Posterior vena cava (tissue), 2 donors: ENCODE measurements at places on chromosomes 16 and 17. TPM values are rescaled to one million over a fixed set of nuclear protein-coding genes. Genes with fewer than 3 reads are reported as not detected.

- peak; percentile 93 for DNase-seq
Measured at GRCh38 chr17:50507871-50508572, at the start of gene MYCBPAP. MYCBPAP (plus strand) TSS chr17:50508439; CDS start chr17:50508675, 236 bp downstream.

Gene ZNF174
- 7.1 TPM for total RNA-seq

Gene CCL16
- not detected for total RNA-seq

Gene GRAPL
- 5.3 TPM for total RNA-seq

GRCh38 chr17:13001991-13002615, 15.7 kb downstream of the ELAC2 start:
- DNase-seq, result no peak

Gene KREMEN2
- total RNA-seq, result not detected

DNA sequence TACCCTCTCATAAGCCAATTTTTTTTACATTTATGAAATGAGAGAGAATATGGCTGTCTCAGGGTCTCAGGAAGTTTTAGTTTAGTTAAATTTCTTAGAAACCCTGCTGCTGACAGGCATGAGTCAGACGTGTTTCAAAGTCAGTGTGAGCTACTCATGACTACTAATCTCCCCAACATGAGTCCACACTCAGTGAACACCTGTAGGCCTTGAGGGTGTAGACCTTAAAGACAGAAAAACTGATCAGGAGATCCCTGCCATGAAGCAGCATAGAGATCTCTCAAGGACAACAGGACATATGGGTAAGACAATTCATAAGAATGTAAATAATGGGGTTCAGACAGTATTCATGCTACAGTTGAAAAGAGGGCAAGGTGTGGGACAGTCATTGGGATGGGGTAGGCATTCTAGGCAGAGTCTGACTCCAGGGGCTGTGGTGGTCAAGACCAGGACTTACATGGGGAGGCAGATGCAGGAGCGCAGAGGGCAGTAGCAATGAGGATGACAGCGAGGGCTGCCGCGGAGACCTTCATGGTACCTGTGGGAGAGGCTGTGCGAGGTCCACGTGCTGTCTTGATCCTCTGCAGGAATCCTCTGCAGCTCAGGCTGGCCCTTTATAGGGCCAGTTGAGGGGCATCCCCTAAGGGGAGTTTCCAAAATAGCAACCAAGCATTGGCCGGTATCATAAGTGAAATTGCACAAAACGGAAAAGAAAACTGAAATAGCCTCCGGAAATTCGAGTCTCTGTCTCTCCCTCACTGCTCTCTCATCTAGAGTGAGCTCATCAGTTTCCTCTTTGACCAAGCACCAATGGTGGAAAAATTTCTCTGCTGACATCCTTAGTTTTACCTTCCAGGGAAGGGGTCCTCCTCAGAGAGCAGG, at the start of gene CCL5:
CCL5 (minus strand) TSS at position 588 of the 882 bp plus-strand sequence.
- no peak for DNase-seq

DNA sequence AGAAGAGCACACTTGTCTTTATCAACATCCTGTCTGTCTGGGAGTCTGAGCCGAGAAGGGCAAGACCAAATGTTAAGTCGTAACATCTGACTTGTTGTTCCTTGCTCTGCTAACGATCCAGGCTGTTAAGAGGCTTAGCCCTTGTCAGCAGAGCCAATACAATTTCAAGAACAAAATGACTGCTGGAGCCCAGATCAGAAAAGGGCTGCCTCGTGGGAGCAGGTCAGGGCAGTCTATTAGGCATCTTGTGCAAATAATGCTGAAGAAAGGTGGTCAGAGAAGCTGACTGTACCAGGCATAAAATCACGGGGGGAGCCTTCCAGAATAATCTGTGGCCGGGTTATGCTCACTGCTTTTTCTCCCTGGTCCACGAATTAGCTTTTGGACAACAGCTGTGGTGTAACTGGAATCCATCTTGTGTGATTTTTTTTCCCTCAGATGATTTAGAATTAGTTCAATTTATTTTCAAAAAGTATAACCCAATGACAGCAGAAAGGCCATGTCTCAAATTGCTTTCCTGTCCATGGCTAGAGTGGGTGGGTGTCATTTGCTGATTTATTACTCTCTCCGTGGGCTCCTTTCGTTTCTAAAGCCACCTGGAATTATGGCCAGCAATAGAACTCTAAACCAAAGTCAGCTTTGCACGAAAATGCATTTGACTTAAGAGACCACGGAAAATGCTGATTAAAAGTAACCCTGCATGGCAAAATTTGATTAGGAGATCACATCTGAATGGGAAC, 221.1 kb upstream of the HSBP1 start:
- DNase-seq, result no peak

Gene BAIAP3
- total RNA-seq, result 0.24 TPM

DNA sequence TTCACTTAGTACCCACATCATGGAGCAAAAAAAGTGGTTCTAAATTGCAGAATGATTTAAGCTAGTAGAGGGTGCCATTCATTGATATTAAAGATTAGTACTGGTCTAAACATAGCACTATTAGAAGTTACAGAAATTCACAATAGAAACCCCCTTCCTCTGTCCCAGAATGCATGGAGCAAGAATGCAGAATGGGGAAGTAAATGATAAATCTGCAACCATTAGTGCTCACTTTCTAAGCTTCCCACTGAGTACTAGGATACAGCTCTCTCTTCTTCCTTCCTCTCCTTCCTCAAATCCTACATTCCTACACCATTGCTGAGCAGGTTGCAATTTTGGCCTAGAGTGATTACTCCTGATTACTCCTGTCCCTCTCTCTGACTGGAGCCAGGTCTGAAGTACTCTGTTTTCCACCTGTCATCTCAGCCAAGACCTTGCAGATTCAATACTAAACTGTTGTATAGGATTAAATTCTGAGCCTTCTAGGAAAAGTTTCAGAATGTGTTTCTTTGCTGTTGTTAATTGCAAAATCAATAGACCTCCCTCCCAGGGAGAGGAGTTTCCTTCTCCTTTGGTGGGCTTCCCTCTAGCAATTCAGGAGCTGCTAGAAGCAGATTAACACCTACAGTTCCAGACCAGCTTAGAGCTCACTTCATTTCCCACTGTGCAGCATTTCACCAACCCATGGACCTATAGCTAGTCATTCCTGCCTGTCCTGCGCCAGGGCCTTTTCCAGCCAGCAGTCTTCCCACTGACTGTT, 165.5 kb upstream of the TBX2 start:
- DNase-seq, result no peak

GRCh38 chr17:43790311-43790940, 10.2 kb downstream of the CFAP97D1 start:
- DNase-seq, result no peak

GRCh38 chr17:36136036-36136435, 32.4 kb downstream of the CCL4 start:
- no peak for DNase-seq

Gene TAC4
- total RNA-seq, result not detected

Gene CD300LB
- total RNA-seq, result 0.62 TPM

DNA sequence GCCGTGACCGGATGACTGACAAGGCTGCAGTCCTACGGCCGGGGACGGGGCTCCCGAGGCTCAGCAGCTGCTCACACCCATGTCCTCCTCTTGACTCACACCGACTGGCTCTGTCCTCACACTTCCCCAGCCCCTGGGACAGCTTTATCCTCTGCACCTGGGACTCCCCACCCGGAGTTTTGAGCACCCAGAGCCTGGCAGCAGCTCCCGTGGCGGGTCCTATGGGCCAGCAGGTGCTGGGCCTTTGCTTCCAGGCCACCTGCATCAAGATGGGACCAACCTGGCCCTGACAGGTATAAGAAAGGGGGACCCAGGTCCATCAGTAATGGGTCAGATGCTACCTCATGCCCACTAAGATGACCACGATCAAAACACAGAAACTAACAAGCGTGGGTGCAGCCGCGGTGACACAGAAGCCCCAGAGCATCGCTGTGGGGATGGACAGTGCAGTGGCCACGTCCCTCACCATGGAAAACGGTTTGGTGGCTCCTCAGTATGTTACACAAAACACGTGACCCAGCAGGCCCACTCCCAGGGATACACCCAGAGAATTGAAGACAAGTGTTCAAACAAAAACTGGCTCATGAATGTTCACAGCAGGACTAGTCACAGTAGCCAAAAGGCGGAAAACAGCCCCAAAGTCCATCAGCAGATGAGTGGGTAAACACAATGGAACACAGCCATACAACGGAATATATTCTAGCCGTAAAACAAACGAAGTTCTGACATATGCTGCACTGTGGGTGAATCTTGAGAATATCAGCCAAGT, 3.3 kb upstream of the NOTUM start:
- no peak for DNase-seq

GRCh38 chr17:39196808-39197291, 619 bp downstream of the CACNB1 start:
- no peak for DNase-seq

Gene NHERF2
- 115 TPM for total RNA-seq

DNA sequence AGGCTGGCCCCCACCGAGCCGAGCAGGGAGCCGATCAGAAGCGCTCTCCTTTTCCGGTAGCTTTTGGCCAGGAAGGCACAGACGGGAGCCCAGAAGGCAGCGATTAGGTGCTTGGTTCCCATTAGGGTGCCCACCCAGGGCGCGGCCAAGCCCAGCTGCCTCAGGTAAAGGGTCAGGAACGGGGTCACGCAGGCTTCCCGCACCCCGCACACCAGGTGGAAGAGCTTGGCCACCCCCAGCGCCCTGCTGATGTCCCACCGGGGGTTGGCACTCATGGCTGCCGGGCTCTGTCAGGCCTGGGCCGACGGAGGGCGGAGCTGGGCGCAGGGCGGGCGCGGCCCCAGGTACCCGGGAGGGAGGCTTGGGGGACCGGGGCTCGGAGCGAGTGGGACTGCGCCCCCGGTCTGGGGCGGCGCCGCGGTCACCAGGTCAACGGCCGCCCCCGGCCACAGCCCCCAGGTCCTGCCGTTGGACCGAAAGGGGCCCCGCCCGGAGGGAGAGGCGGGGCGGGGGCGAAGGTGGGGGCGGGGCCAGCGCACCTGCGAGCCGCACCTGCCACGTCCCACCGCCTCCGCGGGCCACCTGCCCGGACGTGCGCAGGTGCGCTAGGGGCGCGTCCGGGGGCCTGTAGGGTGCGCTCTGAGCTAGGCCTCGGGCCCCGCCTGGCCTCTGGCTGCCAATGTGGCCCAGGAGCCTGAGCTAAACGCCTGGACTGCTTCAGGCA, at the start of gene MFSD6L:
MFSD6L (minus strand) TSS at position 520 of the 724 bp plus-strand sequence; CDS start at position 275, 245 bp downstream.
- no peak for DNase-seq

- DNase-seq, result no peak
Measured at GRCh38 chr16:49534901-49535610, 161.5 kb downstream of the C16orf78 start.

GRCh38 chr17:33209671-33210070, 83.4 kb downstream of the ASIC2 start:
- no peak for DNase-seq

Gene ARHGAP44
- 6.0 TPM for total RNA-seq

DNA sequence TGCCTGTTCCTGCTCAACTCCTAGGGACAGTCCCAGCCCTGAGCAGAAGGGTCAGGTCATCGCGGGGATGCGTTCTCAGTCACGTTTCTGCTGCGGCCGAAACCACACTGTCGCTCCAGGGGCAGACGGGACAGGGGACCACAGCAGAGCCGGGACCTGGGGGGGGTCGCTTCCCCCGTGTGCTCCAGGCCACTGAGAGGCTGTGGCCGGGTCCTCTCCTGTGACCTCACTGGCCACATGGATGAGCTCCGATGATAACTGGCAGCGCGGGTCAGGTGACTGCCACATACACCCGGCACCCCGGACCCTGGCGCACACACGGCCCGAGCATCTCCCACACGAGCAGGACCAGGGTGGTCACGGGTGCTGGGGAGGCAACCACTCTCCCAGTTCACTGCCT, 12.8 kb downstream of the GNPTG start:
- DNase-seq, result no peak

DNA sequence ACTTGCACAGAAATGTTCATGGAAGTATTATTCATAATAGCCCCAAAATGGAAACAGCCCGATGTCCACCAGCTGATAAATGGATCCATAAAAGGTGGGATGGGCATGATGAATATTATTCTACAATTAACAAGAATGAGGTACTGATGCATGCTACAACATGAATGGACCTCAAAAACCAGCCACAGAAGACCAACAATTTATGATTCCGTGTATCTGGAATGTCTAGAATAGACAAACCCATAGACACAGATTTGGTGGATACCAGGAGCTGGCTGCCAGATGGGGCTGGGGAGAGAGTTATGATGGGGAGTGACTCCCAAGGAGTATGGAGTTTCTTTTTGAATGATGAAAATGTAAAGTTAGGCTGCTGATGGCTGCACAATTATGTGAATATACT, 10.8 kb upstream of the NAGLU start:
- peak; percentile 26 for DNase-seq

- DNase-seq, result no peak
Measured at GRCh38 chr17:62998665-62999393, 32.8 kb downstream of the TANC2 start.

Gene ASB16
- total RNA-seq, result 0.19 TPM

Gene STAC2
- 0.71 TPM for total RNA-seq

DNA sequence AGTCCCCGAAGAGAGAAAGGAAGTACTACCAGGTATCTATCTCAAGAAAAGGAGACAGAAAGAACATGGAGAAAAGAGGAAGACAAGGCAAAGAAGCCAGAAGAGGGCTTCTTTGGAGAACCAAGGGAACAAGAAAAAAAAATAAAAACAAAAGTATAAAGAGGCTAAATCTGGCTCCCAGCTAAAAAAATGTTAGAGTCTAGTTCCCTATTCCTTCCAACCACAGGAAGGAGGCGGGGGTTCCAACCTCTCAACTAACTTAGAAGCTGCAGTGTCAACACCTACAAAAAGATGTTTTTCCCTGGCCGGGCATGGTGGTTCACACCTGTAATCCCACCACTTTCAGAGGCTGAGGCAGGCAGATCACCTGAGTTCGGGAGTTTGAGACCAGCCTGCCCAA, 13.4 kb downstream of the UTP6 start:
- DNase-seq, result no peak

Gene VTN
- total RNA-seq, result 1.8 TPM

GRCh38 chr17:83014297-83014696, 65.1 kb upstream of the METRNL start:
- no peak for DNase-seq

- DNase-seq, result no peak
Measured at GRCh38 chr16:47467501-47467900, 6.4 kb downstream of the PHKB start.

DNA sequence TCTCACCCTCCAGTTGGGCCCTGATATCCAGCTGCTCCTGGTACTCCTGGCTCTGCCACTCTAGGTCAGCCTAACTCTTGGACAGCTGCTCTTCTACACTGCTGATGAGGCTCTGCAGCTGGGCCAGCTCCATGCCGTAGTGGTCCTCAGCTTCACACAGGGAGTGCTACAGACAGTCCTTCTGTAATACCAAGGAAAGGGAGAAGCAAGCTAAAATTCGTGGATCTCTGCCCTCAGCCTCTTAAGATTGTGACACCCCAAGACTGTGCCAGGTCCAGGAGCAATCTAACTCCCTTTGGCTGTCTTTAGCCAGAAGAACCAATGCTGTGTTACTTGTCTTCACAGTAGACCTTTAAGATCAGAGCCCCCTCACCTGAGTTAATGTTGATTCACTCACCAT, 7.7 kb upstream of the KRT38 start:
- no peak for DNase-seq

Gene CCL13
- 4.0 TPM for total RNA-seq

Gene KRTAP9-9
- total RNA-seq, result not detected

DNA sequence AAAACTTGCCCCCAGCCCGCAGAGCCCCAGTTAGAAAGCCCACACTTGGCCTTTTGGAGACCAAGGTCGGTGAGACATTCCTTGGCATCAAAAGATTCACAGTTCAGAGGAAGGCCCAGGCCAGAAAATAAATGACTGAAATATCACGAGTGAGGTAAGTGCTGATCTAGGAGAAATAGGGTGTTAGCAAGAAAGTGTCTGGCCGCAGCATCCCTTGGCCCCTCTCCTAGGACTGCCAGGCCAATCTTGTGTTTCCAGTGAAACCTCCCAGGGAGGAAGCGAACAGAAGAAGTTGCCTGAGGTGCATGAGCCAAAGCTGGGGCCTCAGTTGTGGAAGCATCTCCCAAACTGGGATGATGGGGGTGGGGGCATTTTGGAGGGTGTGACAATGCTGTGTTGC, 22.5 kb upstream of the NSMCE1 start:
- peak; percentile 87 for DNase-seq
